RWPE1 (cell line): ENCODE measurements at places on chromosomes 4 and X.

GRCh38 chr4:143082701-143083100 lies 102.0 kb upstream of the USP38 start:
- no peak for DNase-seq

GRCh38 chr4:166723532-166724140 lies 510.7 kb downstream of the SPOCK3 start:
- no peak for DNase-seq

DNA sequence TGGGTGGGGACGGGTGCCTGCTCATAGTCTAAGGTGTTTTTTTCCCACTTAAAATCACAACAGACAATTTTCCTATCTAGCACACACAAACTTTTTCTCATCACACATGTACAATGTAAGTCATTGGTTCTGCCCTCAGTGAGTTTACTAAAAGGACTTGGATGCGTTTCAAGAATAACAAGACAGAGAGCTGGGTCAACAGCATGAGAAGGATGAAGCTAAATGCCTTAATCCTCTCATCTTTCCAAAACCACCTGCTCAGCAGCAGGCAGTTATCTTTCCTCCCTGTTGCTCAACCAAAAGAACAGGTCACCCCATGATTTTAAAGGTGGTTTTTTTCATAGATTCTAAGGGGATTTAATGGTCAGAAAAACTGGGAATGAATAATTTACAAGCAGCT lies 40.1 kb downstream of the OFD1 start:
- DNase-seq, result no peak

GRCh38 chr4:161189286-161190134 lies 974.3 kb downstream of the FSTL5 start:
- DNase-seq, result no peak

DNA sequence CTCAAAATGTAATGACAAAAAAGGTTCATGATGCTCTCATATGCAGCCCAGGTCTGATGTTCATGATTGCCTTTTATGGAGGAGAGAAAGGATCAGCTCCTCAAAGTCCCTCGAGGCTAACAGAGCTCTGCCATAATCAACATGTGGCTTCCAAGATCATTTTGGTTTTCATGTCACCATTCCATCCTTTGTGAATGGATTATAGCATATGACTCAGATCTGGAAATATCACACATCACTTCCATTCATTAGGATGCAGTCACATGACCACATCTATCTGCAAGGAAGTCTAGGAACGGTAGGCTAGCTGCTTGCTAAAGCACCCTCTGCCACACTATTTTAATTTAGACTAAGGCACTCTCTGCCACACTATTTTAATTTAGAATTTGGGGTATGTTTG lies 77.6 kb downstream of the COX18 start:
- DNase-seq, result no peak

GRCh38 chr4:69591364-69591763 lies 48.1 kb downstream of the UGT2A2 start:
- no peak for DNase-seq

GRCh38 chr4:88623097-88623496 lies 30.8 kb downstream of the HERC3 start:
- DNase-seq, result peak; percentile 85

GRCh38 chrX:129013574-129013973 lies 509.7 kb downstream of the SMARCA1 start:
- no peak for DNase-seq

- DNase-seq, result peak; percentile 4
Observed at GRCh38 chrX:115650916-115651315, 89.9 kb downstream of the PLS3 start.

DNA sequence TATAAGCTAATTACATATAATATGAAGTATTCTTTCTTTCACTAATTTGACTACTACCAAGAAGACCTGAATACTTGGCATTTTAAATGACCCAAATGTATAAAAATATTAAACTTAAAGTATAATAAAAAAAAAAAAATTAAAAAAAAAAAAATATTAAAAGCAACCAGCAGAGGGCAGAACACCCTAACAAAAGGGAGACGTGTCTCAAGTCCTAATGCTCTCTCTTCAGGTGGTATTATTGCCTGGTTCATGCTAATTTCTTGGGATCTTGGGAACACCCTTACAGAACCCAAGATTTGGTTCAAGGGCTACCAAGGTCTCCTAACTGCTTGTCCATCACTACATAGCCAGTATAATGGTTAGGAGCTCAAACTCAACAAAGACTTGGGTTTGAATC lies 754.8 kb downstream of the RAB28 start:
- peak; percentile 8 for DNase-seq

- no peak for DNase-seq
Observed at GRCh38 chrX:96430756-96431455, 253.7 kb upstream of the DIAPH2 start.

DNA sequence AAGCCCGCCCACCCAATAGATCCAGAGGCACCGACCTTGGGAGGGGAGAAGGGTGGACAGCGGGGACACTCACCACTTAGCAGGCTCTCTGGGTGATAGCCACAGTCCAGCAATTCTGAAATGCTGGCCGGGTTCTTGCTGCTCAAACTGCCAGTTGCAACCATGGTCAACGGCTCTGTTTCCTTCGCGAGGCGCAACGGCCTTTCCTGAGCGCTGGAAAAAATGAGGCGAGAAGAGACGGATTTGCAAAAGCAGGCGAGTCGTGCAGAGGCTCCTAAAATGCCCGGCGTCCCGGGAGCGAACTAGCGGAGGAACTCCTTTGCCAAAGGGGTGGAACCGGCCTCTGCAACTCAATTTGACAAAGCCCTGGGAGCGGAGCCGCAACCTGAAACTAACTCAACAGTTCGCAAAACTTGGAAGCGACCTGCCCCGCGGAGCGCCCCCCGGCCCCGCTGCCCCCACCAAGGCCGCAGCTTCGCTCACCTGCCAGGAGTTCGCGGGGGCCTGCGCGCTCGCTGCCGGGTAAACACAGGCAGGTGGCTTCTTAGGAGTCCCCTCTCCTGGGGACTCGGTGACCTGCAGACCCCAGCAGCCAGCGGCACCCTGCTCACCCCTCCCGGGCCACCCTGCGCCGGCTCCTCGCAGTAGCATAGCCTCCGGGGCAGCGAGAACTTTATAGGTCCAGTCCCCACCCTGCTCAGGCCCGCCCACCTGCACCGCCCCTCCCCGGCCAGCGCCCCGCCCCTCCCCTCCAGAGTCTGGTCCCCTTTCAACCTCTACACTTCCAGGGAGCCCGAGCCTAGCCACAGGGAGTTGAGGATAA lies at the start of gene DDIT4L:
Gene DDIT4L (minus strand): TSS at position 649 of the 823 bp plus-strand sequence. CDS start 485 bp downstream, at position 164.
- peak; percentile 27 for DNase-seq

DNA sequence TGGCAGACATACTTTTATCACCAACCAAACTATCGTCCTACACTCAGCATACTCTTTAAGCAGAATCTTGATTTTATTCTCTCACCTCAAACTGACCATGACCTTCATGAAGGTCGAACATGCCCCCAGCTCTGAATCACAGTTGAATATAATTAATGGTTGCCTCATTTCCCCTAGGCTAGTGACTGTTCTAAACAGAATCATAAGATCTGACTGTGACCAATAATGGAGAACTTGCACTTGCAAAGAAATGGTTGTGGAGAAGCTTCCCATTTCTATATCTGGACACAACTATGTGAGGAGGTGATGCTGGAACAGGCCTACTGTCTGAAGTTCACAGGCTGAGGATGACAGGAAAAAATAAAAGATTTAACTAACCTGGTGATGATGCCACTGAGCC lies 85.1 kb downstream of the PDGFC start:
- DNase-seq, result no peak

- peak; percentile 4 for DNase-seq
Observed at GRCh38 chrX:8288590-8288989, 117.5 kb upstream of the VCX2 start.

GRCh38 chr4:125111323-125111722 lies 203.4 kb upstream of the FAT4 start:
- DNase-seq, result no peak

DNA sequence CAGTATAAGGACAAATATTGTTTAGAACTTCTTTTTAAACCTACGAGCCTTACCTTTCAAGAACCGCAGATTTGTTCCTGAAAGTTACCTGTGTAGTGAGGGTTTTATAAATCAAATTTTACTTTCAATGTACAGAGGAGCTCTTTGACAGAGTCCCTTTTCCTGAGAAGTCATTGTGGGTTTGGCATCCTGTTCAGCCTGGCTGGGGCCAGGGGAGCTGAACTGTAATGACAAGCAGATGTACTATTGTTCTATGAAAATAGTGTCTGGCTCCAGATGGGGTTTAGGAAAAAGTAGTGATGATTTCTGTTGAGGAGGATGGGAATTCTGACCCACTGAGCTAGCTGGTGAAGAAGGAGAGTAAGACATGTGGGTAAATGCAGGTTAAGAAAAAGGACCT lies 196.2 kb upstream of the PGRMC2 start:
- DNase-seq, result no peak

DNA sequence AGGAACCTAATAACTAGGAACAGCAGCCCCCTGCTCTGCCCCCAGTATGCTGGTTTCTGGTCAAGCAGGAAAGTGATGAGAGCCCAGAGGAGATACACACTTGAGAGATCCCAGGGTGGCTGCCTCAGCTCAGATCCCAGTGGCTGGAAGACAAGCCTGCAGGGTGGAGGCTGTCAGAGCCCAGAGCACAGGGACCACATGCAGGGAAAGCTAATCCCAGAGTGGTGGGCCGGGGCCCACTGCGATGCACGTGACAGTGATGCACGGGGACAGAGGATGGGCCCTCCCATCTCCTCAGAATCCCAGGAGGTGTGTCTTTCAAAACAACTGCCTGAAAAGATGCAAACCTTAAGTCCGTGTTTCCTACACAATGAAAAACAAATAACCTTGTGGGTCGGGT lies 29.1 kb upstream of the CRMP1 start:
- DNase-seq, result no peak

DNA sequence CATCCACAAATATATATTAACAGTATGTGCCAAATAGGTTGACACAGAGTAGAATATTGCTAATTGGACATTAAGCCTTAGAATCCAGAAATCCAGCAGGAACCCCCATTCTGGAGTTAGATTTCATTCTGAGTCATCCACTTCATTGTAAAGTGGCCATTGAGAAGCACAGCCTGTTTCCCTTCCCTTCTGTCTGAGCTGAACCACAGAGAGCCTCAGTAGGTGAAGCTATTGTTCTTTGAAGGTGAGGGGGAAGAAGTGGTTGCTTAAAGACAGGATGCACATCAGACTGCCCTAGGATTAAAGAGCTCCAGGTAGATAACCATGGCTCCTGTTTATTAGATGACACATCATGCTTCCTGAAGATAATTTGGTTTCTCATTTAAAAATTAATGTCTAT lies 30.6 kb upstream of the MCF2 start:
- no peak for DNase-seq

DNA sequence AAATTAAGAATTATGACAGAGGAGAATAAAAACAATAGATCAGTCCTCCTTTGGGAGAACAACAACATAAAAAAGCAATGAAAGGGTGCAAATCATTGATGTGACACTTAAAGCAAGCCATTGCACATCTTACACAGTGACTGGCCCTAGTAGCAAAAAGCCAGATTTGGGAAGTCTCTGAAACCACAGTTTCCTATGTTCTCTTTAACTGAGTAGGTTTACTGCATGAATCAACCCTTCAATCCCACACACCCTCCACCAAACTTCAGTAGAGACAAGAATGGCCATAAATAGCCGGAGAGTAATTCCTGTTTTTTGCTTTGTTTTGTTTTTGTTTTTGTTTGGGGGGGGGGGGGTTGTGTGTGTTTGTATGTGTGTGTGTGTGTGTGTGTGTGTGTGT lies 180.8 kb downstream of the VEGFC start:
- DNase-seq, result no peak

- DNase-seq, result no peak
Observed at GRCh38 chrX:51834076-51834475, 59.3 kb upstream of the MAGED1 start.

DNA sequence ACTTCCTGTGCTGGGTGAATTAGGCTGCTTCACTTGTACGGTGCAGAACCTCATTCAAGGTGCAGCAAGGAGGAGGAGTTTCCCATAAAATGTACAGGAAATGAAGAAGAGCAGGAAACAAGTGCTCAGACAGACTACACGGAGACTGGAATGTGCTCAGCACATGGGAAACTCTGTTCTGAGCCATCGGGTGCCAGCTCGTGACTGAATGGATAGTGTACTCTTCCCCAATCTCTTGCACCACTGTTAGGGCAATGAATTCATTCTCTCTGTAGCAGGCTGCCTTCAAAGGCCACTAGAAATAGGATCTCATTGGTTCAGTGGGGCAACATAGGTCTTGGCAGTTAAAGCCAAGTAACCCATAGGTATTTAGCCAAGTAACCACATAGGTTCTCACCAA lies 200.0 kb upstream of the LDB2 start:
- DNase-seq, result no peak

DNA sequence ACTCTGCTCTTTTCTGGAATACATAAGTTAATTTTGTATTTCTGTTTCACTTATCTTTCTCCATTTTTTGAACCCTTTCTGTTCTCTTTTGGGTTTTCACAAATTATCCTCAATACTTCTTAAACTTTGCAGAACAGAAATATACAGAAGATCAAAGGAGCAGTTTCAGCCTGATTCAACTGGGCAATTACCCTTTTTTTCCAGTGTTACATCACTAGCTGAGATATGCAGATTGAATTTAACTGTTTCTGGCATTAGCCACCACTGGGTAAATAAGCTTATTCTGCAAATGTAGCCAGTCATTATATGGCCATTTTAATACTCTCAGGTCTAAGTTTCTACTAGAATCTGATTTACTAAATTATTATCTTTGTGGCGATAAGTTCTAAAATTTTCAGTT lies 66.9 kb upstream of the GRID2 start:
- no peak for DNase-seq

- no peak for DNase-seq
Observed at GRCh38 chr4:156496797-156497196, 474.8 kb downstream of the PDGFC start.

- DNase-seq, result no peak
Observed at GRCh38 chr4:2472187-2472586, 3.3 kb downstream of the RNF4 start.

DNA sequence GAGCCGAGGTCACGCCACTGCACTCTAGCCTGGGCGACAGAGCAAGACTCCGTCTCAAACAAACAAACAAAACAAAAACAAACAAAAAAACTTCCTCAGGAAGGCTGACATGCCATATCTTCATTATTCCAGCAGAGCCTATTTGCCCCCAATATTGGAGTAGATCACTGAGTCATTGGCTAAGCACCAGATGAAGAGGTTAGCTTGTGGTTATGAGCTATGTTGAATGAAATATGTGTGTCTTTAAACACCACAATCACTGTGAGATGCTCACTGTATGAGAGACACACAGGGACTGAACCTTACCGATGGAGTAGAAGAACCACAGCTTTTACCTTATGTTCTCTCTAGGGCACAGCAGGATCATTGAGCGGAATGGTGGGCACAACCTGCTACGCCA lies 122.1 kb upstream of the EOLA2 start:
- no peak for DNase-seq

GRCh38 chr4:123977641-123978081 lies 581.1 kb downstream of the SPRY1 start:
- no peak for DNase-seq

- peak; percentile 44 for DNase-seq
Observed at GRCh38 chrX:115968436-115969252, 201.9 kb upstream of the AGTR2 start.
